ENCODE measurements at places on chromosomes 16 and 17. TPM values are rescaled to one million over a fixed set of nuclear protein-coding genes. Genes with fewer than 3 reads are reported as not detected.
A peak's percentile ranks its signal among the peaks of the same experiment; 100 is the strongest.

GRCh38 chr17:42111871-42112551 lies 503 bp downstream of the DHX58 start:
- no peak for DNase-seq

DNA sequence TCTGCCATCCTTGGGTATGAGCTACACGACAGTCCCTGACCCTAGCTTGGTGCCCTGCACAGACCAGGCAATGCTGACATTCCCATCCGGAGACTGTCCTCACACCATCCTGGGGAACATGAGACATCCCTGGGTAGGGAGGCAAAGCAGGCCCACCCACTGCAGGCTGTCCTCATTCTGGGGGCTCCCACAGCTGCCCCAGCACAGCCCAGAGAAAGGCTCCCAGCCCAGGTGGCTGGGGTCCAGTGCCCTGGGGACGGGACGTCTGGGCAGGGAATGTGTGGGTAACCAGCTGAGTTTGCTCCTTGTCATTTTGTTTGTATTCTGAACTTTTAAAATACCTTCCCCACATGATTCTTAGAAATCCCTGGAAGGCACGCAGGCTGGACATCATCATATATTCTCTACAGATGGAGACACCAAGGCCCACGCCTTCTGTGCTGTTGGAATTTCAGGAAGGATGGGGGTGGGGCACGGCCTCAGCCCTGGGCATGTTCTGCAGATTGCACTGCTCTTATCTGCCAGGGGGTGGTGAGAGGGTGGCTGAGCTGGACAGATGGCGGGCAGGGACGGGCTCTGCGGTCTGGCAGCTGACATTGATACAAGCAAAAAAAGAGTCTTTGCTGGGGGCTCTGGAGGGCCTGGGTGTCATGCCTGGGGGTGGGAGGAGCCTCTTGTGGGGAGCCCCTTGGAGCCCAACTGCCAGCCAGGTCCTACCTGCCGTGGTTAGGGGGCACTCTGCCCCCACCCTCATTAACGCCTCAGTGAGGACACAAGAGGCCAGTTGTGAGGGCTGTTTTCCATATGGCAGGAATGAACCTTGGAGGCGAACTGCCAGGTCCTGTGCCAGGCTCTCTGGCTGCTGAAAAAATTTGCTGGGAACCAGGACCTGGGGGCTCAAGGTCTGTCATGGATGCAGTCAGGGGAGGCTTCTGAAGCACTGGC lies 28.4 kb downstream of the LRRC75A start:
- DNase-seq: peak; percentile 66

DNA sequence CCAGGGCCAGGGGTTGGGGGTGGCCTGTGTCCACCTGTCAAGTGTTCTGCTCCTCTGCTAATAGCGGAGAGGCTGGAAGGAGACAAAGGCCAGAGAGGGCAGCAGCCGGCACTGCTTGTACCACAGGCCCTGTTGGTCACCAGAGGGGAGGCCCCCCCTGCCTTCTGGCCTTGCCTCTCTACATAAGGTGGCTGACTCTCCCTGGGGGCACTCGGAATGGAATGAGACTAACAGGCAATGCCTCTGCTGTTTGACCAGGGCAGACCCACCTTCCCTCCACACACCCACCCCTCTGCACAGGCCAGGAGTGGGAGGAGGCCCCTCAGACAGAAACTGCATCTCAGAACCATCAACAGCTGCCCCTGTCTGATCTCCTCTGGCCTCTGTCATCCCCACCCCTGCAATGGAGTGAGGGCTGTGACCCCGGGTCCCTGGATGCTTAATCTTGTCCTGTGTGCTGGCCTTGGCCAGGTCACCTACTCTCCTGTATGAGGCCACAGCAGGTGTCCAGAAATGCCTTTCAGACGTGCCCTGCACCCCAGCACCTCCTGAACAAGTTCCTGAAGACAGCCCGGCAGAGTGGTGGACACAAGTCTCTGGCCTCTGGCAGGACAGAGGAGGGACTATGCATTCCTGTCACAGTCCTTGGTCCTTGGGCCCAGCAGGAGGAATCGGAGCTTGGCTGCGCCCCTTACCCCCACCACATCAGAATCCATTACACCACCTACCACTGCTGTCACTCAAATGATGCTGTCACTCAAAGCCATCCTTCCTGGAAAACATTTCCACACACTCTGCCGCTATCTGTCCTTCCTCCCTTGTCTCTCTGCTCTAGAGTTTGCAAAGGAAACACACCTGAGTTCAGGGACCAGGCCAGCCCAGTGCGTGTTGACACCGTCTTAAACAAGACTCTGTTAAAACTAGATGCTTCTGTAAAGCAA lies 107.5 kb upstream of the ZNF750 start:
- no peak for DNase-seq

DNA sequence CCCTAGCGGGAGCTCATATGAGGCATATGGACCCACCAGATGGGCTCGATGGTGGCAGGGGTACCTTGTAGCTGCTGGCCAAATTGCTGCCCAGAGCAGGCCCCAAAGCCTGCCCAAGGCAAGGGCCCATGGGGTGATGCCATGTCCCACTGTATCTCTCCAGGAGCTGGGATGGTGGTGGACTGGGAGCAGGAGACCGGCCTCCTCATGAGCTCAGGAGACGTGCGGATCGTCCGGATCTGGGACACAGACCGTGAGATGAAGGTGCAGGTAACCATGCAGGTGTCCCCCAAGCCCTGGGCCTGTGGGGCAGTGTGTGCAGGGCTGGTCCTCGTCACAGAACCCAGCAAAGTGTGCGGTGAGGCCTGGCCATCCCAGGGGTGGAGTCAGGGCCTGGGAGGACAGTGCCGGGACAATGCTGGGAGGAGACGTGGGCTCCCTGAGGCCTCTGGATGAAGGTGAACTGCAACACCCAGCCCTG lies 34.1 kb upstream of the CHMP6 start:
- no peak for DNase-seq

DNA sequence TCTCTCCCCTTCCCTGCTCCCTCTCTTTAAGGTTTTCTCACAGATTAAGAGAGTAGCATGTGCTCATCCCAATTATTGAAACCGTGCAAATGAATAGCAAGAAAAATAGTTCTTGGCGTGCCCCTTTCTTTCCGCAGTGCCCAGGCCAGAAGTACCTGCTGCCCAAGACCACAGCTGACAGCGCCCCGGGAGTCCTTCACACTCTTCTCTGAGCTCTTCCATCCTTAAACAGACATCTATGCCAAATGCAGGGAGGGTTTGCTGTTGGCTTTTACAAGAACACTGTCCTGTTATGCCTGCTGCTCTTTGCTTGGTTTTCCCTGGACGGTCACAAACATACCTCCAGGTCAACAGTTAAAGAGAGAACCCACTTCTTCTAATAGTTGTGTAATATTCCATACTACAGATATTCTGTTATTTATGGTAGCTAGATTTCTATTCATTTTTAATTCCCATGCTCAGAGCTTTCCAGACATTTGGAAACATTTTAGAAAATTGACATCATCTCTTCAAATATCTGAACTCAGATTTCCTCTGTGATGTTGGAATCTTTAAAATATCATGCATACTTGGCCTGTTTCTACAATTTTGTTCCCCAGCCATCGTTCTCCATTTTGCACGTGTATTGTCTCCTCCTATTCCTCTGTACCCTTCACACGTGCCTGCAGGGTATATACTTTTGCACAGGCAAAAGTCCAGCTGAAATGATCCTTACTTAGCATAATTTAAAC lies 416.7 kb downstream of the WWOX start:
- DNase-seq: no peak

DNA sequence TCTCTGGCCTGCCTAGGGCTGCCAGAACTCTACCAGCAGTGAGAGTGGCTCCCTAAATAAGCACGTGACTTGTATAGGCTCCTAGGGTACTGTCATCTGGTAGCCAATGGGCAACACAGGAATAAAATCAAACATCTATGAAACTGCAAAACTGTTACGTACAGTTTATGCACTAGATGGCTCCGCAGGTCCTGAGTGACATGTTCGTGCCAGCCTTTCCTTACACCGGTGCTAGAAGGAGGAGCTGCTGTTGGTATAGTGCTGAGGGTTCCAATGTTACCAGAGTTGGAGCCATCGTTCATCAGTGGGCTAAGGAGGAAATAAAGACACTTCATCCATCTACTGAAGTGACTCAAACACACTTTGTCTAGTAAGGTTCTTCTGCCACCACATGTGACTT lies 63.2 kb upstream of the TRAP1 start:
- DNase-seq: no peak

- no peak for DNase-seq
Observed at GRCh38 chr17:75920045-75920560, 15.4 kb upstream of the MRPL38 start.

The LGALS9B gene
- total RNA-seq: not detected

The RPL38 gene
- 231 TPM for total RNA-seq

DNA sequence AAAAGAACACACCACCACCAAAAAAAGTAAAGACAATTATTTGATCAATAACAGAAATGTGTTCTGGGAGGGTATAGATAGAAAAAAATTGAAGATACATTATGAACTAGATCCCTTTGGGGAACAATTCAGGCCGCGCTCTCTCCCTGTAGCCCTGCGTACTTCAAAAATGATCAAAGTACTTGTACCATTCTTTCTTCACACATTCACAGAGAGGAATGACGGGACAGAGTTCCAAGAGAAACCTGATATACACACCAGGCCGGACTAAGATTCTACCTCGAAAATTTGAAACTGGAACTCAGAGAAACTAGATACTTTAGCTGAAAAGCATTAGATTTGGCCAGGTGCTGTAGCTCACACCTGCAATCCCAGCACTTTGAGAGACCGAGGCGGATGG lies 50.0 kb downstream of the CNOT1 start:
- DNase-seq: no peak

- DNase-seq: no peak
Observed at GRCh38 chr17:39243155-39243554, 17.4 kb upstream of the STAC2 start.

DNA sequence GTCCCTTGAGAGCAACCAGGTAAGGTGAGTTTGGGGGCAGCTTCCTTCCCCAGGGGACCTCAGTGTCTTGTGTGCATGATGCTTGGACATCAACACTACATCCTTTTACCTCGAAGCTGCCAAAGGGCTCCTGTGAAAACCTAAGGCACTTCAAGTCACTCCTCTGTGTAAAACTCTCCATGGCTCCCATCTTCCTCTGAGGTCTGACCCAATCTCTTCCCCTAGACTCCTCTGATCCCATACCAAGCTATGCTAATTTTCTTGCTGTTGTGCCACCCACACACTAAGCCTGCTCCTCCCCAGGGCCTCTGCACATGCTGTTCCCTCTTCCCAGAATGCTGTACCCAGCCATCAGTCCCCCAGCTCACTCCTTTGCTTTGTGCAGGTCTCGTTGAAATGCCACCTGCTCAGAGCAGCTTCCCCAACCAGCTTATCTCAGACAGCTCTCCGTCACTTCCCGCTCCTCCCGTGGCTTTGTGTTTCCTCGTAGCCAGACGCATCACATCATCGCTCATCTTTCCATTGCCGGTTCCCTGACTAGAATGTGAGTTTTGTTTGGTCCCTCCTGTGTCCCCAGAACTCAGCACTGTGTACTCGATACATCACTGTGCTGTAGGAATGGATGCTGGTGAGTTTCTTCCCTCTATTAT lies 78.4 kb downstream of the CNGB1 start:
- no peak for DNase-seq

The CCL5 gene
- total RNA-seq: not detected

- no peak for DNase-seq
Observed at GRCh38 chr17:49051269-49051668, 54.1 kb downstream of the IGF2BP1 start.

The CACNG1 gene
- total RNA-seq: not detected

DNA sequence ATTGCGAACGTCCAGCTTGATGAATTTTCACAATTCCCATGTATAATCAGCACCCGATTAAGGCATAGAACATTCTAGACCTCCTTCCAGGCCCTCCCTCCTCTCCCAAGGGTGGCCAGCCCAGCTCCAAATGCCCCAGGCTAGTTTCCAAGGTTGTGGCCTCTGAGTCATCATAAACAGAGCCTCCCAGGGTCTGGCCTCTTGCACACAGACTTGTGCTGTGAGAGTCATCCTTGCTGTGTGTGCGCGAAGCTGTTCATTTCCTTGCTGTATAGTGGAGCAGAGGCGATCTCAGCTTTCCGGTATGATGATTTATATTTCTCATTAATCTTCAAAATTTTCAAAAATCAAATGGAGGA lies 20.5 kb upstream of the JPH3 start:
- no peak for DNase-seq

DNA sequence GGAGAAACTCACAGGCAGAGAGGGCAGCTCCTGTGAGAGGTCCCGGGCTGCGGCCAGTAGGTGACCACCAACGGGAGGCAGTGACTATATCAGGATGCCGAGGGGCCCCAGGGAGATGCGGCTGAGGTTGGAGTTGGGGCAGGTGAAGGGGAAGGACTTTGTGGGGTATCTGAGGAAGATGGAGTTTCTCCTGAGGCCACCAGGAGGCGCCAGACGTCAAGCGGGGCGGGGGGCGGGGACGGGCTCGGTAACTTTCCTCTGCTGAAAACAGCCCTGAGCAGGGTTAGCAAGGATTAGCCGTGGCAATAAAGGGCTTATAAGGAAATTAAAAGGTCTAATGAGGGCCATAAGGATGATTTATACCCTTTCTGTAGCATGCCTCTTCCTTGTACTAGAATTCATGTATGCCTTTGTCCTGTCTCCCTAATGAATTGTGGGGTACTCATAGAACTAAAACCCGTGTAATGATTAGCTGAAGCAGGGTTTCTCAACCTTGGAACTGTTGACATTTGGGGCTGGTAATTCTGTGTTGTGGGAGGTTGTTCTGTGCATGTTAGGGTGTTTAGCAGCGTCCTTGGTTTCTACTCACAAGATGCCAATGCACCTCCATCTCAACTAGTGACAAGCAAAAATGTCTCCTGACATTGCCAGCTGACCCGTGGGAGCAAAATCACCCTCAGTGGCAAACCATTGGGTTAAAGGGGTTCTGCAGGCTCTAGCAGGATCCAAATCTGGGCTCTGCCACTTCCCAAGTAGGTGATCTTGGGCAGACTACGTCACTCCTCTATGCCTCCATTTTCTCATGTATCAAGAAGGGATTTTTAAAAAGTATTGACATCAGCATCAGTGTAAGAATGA lies 74.8 kb upstream of the GRIN2A start:
- DNase-seq: peak; percentile 80

DNA sequence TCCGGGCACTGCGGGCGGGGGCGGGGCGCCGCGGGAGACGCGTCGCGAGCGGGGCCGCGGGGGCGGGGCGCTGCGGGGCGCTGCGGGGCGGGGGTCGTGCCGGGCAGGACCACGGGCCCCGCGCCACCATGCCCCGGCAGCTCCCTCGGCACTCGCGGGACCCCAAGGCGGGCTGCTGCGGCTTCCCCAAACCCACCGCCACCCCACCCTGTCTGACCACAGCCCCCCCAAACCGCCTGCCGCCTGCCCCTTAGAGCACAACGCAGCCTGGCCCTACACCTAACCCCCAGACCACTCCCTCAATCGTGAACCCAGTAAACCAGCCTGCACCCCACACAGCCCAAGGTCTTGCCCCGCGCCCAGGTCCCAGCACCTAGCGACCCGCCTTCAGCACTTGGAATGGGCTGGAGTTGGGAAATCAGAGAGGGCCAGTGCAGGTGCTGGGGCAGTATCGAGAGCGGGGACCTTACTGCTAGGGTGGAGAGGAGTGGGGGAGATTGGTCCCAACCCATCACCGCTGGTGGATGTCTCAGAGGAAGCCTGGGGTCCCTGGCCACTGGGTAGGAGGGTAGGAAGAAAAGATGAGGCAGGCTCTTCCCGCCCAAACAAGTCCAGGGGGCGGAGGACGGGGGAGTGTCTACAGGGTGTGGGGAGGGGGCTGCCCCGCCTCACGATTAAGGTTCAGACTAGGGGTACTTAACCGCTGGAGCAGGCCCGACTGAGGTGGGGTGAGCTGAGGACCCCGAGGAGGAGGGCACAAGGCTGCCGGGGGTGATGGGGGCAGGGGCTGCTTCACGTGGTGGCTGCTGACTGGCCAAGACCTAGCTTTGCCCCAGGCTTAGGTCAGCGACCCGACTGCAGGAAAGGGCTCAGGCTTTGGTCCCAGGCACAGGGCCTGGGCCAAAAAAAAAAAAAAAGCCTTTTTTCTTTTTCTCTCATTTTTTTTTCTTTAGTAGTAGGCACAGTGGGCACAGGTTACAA lies 539 bp upstream of the VAMP2 start:
- peak; percentile 89 for DNase-seq
